Progenitor cell of endocrine pancreas (in vitro differentiated cells): ENCODE measurements at places on chromosomes 1 and 21.

GRCh38 chr1:153888533-153888932, 34.2 kb downstream of the GATAD2B start:
- no peak for DNase-seq

DNA sequence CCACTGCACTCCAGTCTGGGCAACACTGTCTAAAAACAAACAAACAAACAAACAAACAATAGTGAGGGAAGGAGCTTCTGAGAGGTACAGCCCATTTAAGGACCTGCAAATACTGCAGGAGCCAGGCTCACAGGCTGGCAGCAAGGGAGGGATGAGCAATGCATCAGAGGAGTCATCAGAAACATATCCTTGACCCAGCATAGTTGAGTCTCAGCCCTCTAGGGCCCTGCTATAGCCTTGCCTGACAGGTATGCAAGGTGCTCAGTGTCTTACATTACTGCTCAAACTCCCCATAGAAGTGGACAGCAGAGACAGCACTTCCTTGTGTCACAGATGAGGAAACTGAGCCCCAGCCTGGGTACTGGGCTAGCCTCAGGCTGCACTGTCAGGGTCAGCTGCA, 7.3 kb upstream of the TTC4 start:
- no peak for DNase-seq

- no peak for DNase-seq
These were observed 21.1 kb upstream of the PPP1R15B start for GRCh38 chr1:204432708-204433107.

- DNase-seq, result no peak
These were observed 382.9 kb downstream of the NTNG1 start for GRCh38 chr1:107523736-107524135.

GRCh38 chr1:106268070-106268469, 788.4 kb upstream of the PRMT6 start:
- DNase-seq, result no peak

DNA sequence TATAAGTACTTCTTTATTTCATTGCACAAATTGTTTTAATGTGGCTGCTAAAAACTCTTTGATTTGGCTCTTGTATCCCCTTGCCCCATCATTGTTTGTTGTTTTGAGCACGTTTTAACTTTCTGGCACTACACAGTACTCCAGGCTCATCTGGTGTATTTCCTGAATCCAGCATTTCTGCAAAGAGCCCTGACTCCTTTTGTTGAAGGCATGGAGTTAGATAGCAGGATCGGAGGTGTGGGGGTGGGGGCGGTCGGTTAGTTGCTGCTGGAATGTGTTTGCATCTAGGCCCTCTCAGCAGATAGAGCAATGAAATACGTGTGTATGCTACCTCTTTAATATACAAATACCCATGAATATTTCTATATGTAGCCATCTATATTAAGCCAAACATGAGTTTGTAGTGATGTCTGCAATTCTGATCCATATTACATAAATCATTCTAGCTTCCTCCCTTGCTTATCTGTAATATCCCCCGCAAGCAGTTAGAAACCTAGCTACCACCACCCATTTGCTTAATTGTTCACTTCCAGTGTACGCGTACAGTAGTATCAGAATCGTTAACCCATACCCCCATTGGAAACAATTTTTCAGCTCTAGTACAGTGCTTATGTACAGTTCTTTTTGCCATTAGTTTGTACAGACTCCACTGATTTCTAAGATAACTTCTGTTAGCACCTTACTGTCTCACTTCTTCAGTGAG, 106.0 kb downstream of the NOS1AP start:
- DNase-seq, result no peak

DNA sequence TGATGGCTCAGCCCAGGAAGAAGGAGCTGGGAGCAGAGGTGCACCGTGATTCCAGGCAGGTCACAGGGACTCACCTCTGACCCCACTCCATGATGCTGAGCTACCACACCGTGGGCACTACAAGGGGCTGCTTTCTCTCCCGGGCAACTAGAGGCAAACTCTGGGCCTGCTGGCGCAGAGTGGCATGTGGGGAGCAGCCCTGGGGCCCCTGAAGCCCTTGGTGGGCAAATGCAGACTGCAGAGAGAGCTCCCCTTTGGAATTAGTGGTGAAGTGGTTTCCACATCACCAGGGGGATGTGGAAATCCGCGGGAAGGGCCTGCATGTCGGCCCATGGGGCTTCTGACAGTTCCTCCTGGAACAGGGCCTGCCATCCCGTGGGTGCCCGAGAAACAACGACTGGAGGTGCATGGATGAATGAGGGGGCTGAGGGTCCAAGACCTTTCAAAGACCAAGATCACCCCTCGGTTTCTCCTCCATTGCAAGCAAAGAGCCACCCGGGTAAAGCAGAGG, 11.8 kb upstream of the MMEL1 start:
- no peak for DNase-seq

DNA sequence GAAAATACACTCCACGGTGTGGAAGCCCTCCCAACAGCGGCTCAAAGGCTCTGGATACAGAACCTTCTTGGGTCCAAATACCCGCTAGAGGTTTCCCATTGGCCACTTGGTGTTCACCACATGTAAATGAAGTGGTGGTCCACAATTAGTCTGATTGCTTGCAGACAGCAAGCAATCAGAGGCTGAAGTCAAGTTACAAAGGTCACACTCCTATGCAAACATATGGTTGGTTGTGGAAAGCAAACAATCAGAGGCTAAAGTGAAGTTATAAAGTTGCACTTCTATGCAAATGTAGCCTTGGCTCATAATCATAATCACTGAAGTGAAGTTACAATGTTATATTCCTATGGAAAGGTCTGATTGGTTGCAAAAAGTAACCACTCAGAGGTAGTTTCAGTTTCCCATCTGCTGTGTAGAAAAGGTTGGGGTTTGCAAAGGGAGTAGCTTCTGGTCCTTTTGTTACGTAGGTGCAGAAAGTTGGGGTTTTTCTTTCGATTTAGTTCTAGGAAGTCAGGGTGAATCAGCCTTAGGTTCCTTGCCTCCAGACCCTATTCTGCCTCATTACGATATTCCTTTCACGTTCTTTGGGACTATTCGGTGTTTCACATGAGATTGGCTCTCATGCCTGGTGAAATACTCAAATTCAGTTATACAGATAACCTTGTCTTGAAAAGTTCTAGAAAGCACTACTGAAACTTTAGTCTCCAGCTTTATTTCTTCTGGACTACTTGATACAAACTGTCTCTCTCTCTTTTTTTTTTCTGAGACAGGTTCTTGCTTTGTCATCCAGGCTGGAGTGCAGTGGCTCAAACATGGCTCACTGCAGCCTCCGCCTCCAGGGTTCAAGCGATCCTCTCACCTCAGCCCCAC, 36.7 kb upstream of the MTF2 start:
- DNase-seq, result no peak

GRCh38 chr21:43355925-43356289, 71.0 kb downstream of the SIK1 start:
- DNase-seq, result no peak

- peak; percentile 71 for DNase-seq
These were observed 8.0 kb upstream of the PLCH2 start for GRCh38 chr1:2468041-2468472.
